Stimulated activated CD4-positive, alpha-beta T cell treated with anti-CD3 and anti-CD28 coated beads, TNF-alpha, amount 100 ng/mL, for 48 hours (primary cell): ENCODE measurements at places on chromosomes 7 and 10.

DNA sequence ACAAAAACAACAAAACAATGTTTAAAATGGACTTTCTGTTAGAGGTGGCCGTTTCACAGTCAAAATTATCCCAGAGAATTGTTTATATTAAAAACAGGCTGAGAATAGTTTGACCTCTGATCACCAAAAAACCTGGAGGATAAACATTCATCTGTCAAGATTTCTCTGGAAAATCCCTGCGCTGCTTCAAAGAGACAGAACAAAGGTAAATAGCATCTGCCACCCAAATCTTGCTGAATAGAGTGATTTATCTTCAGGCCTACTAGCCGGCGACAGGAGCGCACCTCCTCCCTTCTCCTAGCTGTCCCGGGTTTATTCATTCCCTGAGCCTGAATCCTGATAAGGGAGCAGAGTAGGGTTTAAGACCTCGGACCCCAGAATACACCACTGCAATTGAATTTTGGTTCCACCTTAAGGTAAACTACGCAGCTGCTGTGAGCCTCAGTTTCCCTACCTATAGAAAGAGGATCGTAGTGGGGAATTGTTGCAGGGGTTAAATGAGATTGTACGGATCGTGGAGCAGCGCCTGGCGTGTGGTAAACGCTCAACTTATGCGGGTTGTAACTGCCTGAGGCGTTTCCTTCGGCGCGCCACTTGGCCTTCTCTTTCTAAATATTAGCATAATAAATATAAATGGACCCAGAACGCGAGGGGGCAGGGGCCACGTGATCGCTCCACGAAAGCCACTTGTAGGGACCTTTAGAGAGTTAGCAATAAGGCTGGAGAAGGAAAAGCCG is 498 bp upstream of the ST7 start:
- DNase-seq: no peak

GRCh38 chr7:159218170-159218569 is 73.5 kb upstream of the VIPR2 start:
- DNase-seq: no peak

GRCh38 chr10:110612629-110613028 is 31.5 kb upstream of the RBM20 start:
- no peak for DNase-seq

DNA sequence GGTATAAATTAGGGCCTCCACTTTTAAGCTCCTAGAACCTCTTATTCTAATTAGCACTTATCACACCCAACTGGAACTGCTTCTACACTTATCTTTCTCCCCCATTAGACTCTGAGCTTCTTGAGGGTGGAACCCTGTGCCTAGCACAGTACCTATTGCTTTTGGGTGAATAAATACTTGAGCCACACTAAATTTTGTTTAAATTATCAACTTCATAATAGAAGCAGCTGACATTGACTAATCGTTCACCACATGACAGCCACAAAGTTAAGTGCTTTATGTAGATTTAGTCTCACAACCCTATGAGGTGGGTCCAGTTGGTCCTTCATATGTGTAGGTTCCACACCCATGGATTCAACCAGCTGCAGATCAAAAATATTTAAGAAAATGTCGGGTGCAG is 36.0 kb upstream of the DNAJB12 start:
- DNase-seq: no peak
